ENCODE measurements at places on chromosomes 5 and 9.

- DNase-seq: no peak
Observed at GRCh38 chr5:113179156-113179555, 202.6 kb downstream of the DCP2 start.

DNA sequence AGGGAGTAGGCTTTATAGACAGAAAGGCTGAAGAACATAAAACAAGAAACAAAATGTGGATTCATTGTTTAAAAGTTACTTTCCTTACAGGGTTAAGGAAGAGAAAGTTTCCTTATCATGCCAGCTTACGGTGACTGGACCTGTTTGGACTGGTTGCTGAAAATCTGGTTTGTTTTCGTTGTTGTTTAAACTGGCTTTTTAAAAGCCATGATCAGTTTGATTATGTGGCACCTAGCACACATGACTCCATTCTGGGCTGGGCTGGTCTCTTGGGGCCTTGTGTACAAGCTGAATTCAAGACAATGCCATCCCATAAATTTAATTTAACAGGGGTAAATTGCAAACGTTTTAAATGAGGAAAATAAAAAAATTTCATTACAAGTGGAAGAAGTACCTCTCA lies 18.4 kb upstream of the ZNF474 start:
- no peak for DNase-seq

DNA sequence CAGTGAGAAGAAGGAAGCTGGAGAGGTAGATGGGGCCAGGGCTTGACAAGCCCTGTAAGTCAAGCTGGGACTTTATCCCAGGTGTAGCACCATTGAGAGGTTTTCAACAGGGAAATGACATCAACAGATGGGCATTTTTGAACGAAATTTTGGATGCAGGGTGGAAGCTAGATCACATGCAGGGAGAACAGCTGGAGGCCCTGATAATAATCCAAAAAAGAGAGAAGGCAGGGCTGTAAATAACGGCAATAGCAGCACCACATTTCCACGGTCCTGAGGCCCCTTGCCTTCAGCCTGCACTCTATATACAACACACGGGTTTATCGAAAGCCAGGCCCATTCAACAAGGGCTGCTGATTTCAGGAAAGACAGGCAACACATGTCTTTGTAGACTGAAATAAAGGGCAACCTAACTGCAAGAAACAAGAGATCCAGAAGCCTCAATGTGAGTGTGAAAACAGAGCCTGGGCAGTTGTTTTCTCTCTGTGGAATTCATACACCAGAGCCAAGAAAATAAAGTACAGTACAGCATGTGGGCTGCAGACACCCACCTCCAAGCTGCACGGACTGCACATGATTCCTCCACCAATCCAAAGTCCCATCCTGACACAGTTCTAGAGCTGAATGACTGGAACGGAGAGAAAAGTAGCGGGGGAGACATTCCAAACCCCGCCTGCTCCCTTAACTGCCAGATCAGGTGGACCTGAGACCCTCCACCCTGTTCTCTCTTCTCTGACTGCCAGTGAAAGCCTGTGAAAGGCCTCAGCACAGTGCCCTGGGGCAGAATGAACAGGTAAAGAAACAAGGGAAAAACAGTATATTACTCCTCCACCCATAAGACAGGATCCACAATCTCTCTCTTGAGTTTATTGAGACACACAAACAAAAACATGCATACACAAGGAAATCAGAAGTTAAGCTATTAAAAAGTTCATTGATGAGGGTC lies 36.3 kb downstream of the KLHL3 start:
- no peak for DNase-seq

GRCh38 chr5:41736641-41737040 lies 133.6 kb downstream of the OXCT1 start:
- no peak for DNase-seq

- DNase-seq: no peak
Observed at GRCh38 chr5:72634444-72634843, 127.2 kb upstream of the ZNF366 start.

- DNase-seq: no peak
Observed at GRCh38 chr5:96995419-96995818, 59.5 kb downstream of the LNPEP start.

Data from activated CD4-positive, alpha-beta T cell treated with anti-CD3 and anti-CD28 coated beads, Interleukin-2, amount 50 U/mL, for 4 hours (primary cell).